Stimulated activated CD4-positive, alpha-beta T cell treated with anti-CD3 and anti-CD28 coated beads, Interleukin-1b, Interleukin-23, amount 100 ng/mL, for 48 hours (primary cell): ENCODE measurements at places on chromosomes 4 and X.

- no peak for DNase-seq
Observed at GRCh38 chr4:71828470-71828869, 44.6 kb upstream of the GC start.

DNA sequence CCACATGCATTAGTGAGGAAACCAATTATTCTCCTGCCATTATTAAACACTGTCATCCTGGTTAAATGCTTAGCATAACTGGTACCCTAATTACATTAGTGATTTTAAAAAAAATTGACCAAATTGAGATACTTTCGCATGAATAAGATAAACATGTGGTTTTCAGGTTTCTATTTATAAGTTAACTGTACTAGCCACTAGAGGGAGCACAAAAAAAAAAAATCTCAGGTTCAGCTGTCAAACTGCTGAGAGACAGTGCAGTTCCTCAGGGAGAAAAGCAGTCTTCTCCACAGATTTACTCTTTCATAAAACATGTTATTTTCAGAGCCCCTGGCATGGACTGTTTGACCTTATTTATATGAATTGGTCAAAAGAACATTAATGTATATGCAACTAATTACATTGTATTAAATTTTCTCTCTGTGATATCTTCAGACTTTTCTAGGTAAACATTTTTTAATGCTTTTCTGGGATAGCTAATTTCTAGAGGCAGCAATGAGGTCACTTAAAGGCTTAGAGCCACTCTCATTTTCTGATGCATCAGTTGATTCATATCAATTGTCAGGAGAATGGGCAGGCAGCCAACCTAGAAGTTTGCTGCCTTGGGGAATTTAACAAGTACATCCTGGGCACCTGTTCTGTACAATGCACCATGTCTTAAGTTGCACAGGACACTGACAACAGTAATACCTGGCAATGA is 167.5 kb downstream of the CDS1 start:
- DNase-seq, result no peak

GRCh38 chrX:1727531-1728027 is 112.7 kb downstream of the ASMT start:
- no peak for DNase-seq

DNA sequence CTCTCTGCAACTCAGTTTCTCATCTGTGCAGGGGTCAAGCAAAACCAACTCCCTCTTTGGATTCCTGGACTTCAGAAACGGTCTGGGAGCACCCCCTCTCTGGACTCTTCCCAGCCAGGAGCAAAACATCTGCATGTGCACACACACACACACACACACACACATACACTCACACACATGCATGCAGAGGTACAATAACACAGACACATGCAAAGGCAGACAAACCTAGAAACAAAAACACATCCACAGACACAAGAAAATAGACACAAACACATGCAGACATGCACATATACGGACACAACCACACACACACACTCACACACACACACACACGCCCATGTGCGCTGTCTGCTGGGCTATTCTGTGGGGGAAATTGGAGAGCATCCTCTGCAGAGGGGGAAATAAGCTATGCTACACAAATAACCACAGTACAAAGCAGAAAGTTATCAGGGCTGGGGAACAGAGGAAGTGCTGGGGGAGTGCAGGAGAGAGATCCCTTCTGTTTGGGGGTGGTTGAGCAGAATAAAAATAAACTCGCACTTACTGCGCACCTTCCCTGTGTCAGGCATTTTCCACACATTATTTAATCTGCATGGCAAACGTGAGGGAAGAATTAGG is 19.9 kb downstream of the IQSEC2 start:
- no peak for DNase-seq

GRCh38 chr4:142549726-142550463 is 296.2 kb downstream of the INPP4B start:
- no peak for DNase-seq

DNA sequence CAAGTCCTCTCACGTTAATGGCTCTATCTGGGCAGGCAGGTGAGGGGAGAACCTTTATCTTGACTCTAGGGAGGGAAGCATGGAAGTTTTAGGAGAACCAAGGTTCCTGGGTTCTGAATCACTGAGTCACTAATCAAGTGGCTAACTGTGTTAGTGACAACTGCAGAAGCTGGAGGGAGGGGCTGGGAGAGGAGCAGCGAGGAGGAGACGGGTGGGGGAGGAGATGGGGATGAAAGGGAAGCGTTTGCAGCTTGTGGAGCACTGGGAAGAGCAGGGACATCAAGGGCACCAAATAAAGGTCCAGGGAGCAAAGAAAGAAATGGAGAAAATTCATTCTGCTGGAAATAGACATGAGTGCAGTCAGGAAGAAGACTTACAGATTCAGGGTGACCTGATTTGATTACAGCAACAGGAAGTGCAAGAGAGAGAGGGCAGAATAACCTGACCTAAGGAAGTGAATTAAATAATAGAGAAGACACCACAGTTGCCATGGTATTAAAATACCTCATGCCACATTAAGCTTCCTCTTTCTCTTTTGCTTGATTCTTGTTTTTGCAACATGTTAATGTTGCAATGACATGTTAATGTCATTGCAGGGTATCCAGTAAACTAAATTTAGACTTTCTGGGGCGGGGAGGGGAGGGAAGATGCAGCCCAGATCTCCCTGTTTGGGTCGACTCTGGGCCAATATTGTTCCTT is 4.5 kb upstream of the SETD7 start:
- no peak for DNase-seq

- no peak for DNase-seq
Observed at GRCh38 chrX:134933911-134934310, 56.9 kb upstream of the SMIM10 start.

DNA sequence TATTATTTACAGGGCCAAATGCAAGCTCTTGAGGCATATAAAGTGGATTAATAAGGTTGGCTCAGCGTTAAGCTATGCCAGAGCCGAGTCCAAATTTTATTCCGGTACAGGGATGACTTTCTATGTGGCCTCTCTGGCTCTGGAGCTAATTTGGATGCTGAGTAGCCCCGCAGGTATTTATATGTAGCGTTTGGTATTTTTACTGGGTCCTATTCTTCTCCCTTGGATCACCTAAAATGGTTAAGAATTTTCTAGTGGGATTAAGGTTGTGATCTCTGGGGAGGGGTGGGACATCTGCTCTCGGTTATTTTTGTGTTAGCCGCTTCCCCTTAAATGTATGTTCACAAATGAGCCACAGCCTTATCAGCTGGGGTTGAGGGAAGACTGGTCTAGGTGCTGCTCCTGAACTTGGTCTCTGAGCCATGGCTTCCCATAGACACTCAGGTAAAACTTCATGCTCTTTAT is 49.4 kb downstream of the FHL1 start:
- DNase-seq, result no peak

DNA sequence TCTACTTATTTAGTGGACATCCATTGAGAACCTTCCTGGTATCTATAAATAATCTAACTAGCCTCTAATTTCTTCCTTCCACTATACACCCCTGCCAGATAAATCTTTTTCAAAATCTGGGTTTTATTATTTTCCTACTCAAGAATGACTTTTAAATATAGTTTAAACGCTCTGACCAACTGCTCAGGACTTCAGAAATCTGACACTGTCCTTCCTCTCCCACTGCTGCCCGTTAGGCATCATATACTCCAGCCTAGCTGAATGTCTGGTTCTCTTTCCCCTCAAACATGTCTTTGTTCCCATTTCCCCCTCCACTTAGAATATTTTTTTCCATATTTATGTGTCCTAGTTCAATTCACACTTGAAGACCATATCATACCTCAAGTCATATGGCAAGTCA is 35.2 kb upstream of the CBLL2 start:
- no peak for DNase-seq

GRCh38 chrX:120549483-120550452 is 11.0 kb downstream of the CUL4B start:
- peak; percentile 46 for DNase-seq

DNA sequence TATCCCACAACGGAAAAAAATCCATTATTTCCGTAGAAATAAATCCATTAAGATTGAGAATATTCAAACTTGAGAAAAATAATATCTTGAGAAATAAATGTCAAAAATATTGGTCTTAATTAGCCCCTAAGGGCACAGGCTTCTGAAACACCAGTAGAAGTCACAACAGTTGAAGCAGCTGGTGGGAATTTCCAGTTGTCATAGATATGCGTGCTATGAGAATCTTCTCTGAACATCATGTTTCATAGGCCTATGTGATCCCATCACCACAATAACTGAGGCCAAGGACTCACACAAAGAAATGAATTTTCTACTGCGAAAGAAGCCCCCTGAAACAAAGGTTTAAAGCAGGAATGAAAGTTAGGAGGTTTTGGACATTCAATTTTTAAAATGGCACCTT is 292.0 kb downstream of the DTHD1 start:
- DNase-seq, result no peak

DNA sequence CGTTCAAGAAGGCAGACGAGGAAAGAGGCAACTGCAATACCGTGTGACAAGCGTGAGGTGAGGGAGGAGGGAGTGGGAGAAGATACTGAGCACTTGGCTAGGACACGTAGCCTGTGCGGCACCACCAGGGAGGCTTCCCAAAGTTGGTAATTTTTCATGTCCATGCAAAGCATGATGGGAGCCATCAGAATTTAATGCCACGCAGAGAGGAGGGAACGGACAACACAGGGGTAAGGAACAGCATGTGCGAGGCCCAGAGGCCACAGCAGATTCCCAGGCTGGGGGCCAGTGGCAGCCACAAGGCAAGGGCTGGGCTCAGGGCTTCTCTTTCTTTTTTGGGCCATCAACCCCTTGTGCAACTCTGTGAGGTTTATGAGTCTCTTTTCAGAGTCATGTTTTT is 11.0 kb upstream of the CLDN24 start:
- DNase-seq, result no peak

DNA sequence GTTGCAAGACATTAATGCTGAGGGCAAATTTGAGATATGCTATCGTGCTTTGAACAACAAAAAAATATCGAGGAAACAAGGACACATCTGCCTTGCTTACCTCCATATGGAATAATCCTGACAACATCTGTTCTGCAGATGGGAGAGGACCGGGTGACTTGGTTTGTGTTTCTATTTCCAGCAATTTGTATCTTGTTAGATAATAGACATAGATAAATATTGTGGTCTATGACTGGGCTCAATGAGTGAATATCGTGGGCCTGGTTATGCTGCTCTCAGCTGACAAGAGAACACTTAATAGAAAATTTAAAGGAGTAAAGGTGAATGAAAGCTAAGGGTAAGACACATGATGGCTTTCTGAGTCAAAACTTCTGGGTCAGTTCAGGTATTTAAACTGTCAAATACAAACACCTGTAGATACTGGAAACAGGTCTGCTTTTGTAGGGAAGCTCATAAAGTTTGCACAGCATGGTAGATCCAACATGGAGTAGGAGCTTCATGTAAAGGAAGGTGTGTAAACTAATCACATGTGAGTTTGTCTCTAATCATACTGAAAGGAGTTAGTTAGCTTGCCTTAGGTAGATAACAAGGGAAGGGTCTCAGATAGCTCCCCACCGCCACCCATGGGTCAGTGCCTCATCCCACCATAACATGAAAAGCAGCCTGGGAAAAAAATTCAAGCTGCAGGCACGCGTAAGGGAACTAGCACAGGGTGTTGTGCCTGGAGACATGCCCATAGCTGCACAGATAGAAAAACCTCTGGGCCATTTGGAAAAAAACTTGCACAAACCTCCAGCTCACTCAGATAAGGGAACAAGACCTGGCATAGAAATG is 904.1 kb upstream of the EPHA5 start:
- DNase-seq, result no peak

GRCh38 chrX:8971116-8971515 is 62.8 kb downstream of the FAM9B start:
- no peak for DNase-seq

- DNase-seq, result no peak
Observed at GRCh38 chr4:183409934-183410333, 34.5 kb upstream of the CDKN2AIP start.

DNA sequence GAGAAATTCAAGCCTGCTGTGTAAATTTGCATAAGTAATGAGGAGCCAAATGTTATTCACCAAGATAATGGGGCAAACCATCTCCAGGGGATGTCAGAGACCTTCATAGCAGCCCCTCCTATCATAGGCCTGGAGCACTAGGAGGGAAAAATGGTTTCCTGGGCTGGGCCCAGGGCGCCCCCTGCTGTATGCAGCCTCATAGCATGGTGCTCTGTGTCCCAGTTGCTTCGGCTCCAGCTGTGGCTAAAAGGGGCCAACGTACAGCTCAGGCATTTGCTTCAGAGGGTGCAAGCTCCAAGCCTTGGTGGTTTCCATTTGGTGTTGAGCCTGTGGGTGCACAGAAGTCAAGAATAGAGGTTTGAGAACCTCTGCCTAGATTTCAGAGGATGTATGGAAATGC is 859.3 kb downstream of the RPA4 start:
- peak; percentile 1 for DNase-seq

- DNase-seq, result no peak
Observed at GRCh38 chr4:99998062-99998867, 48.2 kb upstream of the H2AZ1 start.

DNA sequence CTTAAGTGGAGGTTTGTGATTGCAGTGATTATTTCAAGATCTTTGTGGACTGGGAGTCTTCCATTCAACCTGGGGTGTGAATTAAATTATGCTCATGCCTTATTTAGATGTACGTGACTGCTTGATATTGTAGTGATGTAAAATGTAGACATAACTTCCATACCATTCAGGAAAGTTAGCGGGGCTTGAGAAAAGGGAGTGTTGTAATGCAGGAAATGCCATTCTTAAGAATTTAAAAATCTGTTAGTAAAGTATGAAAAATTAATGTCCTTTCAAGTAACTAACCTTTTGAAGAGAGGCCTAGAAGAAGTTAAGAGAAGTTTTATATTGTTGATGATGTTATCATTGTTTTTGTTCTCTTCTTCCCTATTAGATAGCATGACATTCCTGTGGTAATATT is 318.2 kb downstream of the CCSER1 start:
- no peak for DNase-seq

- no peak for DNase-seq
Observed at GRCh38 chr4:61451935-61452334, 251.8 kb downstream of the ADGRL3 start.

GRCh38 chr4:10893395-10893794 is 208.8 kb upstream of the CLNK start:
- no peak for DNase-seq

GRCh38 chrX:16239211-16239610 is 71.9 kb downstream of the MAGEB17 start:
- DNase-seq, result peak; percentile 4

DNA sequence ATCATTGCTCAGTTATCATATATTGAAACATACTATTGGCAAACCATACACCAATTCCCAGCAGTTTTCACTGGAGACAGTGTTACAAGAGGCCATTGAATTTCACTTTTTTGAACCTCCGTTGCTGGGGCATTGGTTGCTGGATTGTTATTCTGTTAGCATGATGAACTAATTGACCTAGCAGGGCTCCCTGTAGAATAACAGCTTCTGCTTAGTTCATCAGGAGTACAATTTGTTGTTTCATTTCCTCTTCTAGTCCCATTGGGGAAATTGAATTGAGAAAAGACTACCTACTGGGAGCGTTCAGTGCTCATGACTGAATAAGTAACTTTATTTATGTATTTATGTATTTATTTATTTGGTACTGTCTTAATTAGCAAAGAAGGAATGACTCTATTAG is 151.6 kb downstream of the SLIT2 start:
- no peak for DNase-seq

GRCh38 chrX:46279925-46280313 is 265.3 kb downstream of the ZNF674 start:
- no peak for DNase-seq

- DNase-seq, result no peak
Observed at GRCh38 chr4:150283689-150284088, 205.4 kb downstream of the DCLK2 start.

- DNase-seq, result no peak
Observed at GRCh38 chr4:14022456-14022855, 394.9 kb upstream of the BOD1L1 start.
